ENCODE measurements at places on chromosomes 2 and 18.

- DNase-seq = no peak
These were observed 30.3 kb downstream of the TUBB6 start for GRCh38 chr18:12338382-12338781.

DNA sequence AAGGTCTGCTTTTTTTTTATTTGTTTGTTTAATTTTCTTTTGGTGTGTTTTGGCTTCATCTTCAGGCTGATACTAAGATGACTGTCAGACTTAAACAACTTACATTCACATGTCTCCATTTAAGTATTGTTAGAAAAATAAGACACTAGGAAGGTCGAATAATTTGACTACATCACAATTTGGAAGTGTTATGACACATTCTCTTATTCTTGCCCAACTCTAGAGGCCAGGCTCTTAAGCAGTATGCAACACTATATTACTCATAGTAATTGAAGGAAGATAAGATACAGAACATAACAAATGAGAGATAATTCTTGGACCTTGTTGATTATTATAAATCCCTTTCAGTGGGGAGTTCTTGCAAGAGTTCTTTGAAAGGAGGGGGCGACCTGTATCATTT lies 295.3 kb upstream of the COL3A1 start:
- no peak for DNase-seq

- DNase-seq = no peak
These were observed 6.6 kb upstream of the MTHFD2 start for GRCh38 chr2:74191596-74192380.

- DNase-seq = no peak
These were observed 47.0 kb downstream of the CRYGD start for GRCh38 chr2:208077276-208077675.

DNA sequence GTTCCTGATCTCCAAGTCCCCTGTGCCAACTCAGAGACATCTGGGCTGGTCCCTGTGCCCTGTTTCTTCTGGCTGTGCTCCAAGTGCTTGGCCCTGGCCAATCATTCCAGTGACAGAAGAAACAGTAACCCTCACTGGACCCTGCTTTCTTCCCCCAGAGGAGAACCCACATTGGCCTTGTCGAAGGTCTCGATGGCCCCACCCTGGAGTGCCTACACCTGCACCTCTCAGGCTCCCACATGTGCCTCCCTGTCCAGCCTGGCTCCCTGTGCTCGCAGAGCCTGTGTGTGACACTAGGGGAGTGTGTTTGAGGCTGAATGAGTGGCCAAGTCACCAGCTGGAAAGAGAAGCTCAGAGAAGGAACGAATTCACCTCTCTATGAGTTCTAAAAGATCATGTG lies 5.9 kb upstream of the MAL start:
- DNase-seq = no peak

DNA sequence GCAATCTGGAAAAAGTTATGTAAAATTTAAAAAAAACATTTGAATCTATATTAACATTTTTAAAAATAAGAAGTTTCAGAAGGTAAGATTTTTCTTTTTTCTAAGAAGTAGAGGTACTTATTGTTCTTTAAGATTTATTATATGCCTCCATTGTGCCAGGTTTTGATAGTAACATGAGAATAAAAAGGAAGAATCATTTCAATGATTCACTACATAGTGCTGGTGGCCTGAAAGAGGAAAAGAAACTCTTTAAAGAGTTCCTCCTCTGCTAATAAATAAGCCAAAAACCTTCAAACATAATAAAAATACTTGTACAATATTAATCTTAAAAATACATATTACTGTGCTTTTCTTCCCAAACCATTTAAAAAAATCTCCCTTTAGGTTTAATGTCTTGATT lies 69.0 kb downstream of the ANKRD44 start:
- DNase-seq = no peak

- no peak for DNase-seq
These were observed 22.6 kb downstream of the DHRS9 start for GRCh38 chr2:169091761-169092519.

DNA sequence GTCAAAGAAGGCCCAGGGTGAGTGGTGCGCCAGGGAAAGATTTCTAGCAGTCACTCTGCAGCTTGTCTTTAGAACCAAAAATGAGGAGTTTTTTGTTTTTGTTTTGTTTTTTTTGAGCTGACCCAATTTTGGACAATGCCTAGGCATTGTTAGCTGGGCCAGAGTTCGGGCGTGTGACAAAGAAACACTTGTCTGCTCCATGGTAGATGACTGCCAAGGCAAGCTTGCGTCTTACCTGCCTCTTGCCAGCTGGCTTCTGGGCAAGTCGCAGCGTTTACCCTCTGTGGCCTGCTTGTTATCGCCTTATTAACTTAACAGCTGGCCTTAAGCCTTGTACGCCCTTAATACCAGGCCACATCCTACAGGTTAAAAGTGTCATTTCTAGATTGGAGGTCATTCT lies 114.3 kb downstream of the GALNT1 start:
- no peak for DNase-seq

- DNase-seq = no peak
These were observed 473 bp downstream of the ELMOD3 start for GRCh38 chr2:85355073-85355410.

- no peak for DNase-seq
These were observed 367.0 kb downstream of the STK39 start for GRCh38 chr2:167880415-167880814.

- DNase-seq = no peak
These were observed 49.1 kb upstream of the ZNF638 start for GRCh38 chr2:71282493-71282892.

DNA sequence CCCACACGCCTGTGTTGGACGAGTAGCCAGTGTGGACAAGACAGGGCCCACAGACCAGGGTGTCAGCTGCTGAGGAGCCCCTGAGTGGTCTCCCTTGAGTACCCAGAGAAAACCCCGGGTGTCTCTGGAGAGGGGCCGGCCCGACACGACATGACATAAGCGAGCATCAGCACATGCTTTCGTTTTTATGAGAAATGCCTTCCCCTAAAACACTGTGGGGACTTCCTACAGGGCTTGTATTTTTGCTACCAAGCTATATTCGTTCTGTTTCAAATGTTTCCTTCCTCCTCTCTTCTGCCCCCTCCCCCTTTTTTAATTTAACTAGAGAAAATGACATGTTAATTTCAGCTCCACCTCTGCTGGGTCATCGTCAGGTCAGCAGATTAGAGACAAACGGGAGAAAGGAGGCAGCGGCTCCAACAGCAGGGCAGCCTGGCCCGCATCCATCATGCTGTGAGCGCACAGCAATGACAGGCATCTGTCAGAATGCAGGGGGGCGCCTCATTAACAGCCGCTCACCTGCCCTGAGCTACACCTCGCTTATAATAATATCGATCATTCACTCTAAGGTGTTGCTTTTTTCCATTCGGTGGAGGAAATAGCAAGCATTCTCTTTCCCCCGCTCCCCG lies 286.2 kb downstream of the ZNF516 start:
- DNase-seq = peak; percentile 57

DNA sequence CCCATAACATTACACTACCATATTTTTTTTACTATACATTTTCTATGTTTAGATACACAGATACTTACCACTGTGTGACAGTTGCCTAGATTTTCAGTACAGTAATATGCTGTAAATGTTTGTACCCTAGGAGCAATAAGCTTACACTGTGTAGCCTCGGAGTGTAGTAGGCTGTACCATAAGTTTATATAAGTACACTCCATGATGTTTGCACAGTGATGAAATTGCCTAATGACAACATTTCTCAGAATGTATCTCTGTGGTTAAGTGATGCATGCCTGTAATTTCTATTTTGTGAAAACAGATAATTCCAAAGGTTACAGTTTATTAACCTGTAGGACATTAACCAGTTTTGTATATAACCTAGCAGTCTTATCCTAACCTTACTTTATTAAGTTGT lies 128.1 kb upstream of the RBMS1 start:
- DNase-seq = no peak

- no peak for DNase-seq
These were observed 26.9 kb downstream of the ARL4C start for GRCh38 chr2:234469972-234470371.

GRCh38 chr18:6482198-6482977 lies 67.7 kb upstream of the L3MBTL4 start:
- no peak for DNase-seq

GRCh38 chr2:42881732-42882131 lies 89.3 kb upstream of the HAAO start:
- no peak for DNase-seq

- no peak for DNase-seq
These were observed 247.6 kb downstream of the DLGAP1 start for GRCh38 chr18:4207383-4207985.

DNA sequence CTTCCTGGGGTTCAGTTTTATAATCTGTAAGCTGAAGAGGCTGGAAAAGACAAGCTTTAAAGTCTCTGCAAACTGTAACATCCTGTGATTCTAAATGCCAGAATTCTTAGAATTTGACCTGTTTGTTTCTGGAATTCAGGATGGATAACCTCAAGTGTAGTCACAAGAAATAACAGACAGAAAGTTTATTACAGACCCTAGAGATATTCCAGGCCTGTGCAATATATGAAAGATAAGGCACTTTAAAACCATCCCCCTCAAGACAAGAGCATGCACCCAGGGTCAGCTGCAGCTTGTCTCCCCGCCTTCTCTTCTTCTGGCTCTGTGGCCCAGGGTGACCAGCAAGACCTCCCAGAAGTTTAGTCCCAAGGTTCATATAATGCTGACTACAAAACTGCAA lies 298.7 kb upstream of the ACVR2A start:
- DNase-seq = no peak

GRCh38 chr2:110860630-110861029 lies 128.3 kb downstream of the ACOXL start:
- no peak for DNase-seq

GRCh38 chr2:197908990-197909776 lies 104.8 kb downstream of the PLCL1 start:
- no peak for DNase-seq

- peak; percentile 27 for DNase-seq
These were observed 83.0 kb downstream of the LPIN1 start for GRCh38 chr2:11829324-11829946.

DNA sequence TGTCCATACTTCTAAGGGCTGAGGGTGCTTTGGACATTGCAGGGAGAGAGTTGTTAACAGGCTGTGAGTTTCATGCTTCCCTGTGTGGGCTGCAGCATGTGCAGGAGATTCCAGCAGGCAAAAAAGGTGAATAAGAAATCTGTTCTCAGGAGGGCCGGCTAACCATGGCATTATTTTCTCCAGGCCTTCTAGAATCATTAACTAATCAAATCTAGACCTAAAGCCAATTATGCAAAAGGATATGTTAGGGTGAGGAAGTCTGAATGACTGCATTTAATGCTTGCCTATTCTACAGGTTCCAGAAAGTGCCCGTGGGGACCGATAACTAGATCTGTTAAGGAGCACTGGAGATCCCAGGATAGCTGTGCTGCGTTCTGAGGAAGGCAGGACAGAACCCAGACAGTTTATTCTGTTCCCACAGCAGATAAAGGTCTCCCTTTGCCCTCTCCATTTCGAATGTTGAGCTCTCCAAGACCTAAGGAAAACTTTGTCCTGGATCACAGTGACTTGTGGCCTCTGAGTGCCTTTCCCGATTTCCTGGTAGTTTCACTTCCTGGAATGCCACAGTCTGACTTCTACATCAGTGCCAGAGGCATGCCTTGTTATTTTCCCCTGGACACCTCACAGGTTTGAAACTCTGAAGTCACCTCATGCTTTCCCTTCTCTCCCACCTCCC lies 50.0 kb upstream of the ZFP36L2 start:
- no peak for DNase-seq

GRCh38 chr18:58118536-58118935 lies 74.5 kb downstream of the NEDD4L start:
- no peak for DNase-seq

DNA sequence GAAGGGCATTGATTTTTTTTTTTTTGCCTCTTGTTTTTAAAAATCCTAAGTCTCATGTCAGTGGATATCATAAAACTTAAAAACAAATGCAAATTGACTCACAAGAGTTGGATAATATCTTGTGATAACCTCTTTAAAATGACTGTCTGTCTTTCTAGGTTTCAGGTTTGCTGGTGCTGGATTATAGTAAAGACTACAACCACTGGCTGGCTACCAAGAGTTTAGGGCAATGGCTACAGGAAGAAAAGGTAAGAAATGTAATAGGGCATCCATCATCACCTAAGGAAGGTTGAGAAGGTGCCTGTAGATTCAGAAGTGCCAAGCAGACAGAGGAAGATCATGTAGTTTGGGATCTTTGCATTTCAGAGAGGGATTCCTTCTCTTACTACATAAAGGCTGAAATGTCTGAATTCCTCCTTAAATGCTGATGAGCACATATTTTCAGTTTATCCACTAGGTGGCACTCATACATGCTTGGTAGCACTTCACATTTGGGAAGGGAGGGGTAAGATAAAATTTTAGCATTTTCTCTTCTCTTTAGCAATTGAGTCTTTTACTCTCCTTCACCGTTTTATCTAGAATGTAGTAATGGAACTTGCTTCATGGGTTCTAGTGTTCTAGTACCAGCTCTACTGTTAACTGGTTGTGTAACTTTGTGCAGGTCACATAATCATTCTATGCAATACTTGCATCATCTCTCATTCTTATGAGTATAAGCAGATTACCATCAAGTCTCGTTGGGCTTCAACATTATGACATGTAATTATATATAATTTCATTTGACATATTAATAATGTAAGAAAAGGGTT lies 21.1 kb downstream of the CPS1 start:
- DNase-seq = peak; percentile 10

- DNase-seq = peak; percentile 95
These were observed at the start of gene WDR43 for GRCh38 chr2:28894470-28895188. Gene WDR43 (plus strand): TSS chr2:28894667. CDS start chr2:28894699, 32 bp downstream.

- no peak for DNase-seq
These were observed 49.7 kb upstream of the AGAP1 start for GRCh38 chr2:235444101-235444597.

- DNase-seq = no peak
These were observed 277.7 kb downstream of the RND3 start for GRCh38 chr2:150209746-150210145.

DNA sequence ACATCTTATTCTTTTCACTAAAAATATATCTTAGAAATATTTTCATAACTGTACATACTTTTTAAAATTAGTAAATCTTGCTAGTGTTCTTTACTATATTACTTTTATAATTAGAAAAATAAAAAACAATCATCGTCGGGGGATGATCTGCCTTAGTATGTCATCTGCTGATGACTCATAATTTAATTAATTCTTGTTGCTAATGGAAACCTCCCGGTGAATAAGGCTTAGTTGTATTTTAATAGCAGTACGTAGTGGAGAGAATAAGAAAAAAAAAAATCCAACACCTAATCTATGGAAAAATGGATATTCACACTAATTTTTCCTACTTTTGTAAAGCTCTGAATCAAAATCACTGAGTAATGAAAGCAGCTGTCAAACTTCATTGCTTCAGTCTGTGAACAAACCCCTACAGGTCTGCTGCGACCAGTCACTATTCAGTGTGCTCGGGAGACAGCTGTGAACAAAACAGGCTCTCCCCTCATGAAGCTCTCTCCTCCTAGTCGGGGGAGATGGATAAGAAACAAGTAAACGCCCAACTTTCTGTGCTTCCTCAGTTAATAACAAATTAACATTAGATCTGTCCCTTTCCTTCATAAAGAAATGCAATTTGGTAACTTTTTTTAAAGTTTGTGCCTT lies 97.4 kb upstream of the UPP2 start:
- DNase-seq = no peak

DNA sequence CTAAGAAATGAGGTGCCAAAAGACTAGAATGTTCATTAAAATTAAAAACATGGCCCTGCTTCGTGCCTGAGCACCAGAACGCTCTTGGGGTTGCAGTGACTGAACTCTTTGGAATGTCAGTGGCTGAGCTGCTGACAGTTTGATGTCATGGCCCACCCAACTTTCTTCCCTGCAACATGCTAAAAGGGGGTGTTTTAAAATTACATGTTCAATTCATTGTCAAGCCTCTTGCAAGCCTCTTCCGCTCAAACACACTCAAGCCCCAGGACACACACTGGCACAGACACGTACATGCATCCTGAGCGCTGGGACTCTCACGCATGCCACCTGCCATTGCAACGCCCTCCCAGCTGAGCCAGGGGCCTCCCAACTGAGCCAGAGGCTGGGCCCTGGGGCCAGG lies 12.6 kb downstream of the RUFY4 start:
- no peak for DNase-seq
